NAMALWA (cell line): ENCODE measurements at places on chromosomes 5 and 9.

GRCh38 chr5:71633255-71634155 lies 46.4 kb downstream of the MCCC2 start:
- no peak for DNase-seq

DNA sequence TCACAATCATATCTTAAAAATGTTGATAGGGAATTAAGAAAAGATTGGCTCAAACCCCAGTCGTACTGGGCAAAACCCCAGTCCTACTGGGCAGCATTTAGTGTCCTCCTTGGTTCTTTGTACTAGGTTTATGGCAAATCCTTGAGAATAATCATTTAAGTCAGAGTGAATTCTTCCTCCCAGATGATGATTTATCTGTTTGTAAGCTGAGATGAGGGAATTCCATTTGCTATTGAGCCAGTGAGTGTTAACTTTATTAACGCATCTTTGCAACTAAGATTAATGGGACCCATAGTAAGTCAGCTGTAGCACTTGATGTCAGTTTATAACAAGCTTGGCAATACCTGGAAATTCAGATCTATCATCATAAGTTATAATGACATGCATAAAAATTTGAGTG lies 821.8 kb upstream of the DMAC1 start:
- DNase-seq: no peak

GRCh38 chr9:69421908-69422801 lies 97.1 kb downstream of the ENTREP1 start:
- peak; percentile 65 for DNase-seq

DNA sequence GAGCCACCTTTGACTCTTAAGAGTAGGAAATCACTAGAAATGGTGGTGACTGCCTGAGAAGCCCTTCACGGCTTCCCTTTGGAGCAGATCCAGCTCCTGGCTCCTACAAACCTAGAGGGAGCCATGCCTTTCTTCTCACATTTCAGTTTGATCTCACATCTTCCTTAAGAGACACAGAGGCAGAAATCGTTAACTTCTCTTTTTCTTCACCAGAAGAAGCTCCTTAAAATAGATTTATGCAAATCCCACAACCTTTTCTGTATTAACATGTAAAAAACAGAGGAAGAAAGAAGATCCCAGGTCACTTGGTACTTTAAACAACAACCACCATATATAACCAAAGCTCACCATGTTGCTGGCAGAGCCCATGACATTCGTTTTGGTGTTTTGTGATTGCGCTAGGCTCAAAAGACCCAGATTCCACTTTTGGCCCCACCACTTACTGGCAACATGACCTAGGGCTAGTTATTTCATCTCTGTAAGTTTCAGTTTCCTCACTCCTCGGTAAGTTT lies 29.6 kb downstream of the PAX5 start:
- DNase-seq: peak; percentile 83

- no peak for DNase-seq
Measured at GRCh38 chr9:124663046-124663961, 107.8 kb downstream of the NR6A1 start.

DNA sequence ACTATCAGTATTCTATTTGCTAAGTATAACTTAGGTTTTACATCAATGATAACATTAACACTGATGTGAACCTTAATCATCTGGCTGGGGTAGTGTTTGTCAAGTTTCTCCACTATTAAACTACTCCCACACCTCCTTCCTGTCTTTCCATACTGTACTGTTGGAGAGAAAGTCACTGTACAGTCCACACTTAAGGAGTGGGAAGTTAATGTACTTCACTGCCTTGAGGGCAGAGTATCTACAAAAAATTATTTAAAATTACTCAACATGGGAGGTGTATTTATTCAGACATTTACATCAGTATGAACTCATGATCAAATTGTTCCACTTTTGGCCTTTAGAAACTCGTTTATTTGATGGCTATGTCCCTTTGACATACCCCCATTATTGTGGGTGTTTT lies 11.9 kb downstream of the UHRF2 start:
- DNase-seq: no peak

GRCh38 chr9:72476617-72477437 lies 44.6 kb upstream of the TMC1 start:
- DNase-seq: no peak

DNA sequence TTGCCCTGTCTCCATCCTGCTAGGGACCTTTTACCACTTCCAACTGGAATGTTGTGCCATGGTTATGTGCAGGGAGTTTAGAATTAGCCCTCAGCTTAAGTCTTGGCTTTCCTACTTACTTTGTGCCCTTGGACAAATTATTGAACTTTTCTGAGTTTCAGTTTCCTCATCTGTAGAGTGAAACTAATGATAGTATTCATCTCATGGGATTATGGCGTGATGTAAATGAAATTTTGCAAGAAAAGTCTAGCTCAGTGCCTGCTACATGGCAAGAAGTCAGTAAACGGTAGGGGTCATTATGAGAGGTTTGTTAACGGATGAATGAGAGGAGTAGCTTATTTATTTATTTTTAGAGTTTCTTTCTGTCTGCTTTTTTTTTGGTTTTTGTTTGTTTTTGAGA lies 1.8 kb downstream of the MVB12B start:
- DNase-seq: no peak

DNA sequence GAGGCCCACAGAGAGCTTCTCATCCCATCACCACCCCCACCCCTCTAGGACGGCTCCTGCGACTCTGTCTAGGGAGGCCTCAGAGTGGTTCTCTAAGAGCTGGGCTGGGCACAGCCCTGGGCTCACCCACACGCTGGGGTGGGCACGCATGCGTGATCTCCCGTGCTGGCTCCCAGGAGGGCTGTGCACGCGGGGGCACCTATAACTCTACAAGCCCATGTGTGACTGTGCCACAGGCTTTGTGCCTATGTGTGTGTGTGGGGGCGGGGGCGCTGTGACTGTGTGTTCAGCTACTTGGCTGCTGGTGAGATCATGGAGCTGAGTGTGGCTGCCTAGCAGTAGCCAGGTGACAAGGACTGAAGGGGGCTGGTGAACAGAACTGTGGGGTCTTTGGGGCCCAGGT lies 32.2 kb downstream of the NDUFA8 start:
- no peak for DNase-seq

DNA sequence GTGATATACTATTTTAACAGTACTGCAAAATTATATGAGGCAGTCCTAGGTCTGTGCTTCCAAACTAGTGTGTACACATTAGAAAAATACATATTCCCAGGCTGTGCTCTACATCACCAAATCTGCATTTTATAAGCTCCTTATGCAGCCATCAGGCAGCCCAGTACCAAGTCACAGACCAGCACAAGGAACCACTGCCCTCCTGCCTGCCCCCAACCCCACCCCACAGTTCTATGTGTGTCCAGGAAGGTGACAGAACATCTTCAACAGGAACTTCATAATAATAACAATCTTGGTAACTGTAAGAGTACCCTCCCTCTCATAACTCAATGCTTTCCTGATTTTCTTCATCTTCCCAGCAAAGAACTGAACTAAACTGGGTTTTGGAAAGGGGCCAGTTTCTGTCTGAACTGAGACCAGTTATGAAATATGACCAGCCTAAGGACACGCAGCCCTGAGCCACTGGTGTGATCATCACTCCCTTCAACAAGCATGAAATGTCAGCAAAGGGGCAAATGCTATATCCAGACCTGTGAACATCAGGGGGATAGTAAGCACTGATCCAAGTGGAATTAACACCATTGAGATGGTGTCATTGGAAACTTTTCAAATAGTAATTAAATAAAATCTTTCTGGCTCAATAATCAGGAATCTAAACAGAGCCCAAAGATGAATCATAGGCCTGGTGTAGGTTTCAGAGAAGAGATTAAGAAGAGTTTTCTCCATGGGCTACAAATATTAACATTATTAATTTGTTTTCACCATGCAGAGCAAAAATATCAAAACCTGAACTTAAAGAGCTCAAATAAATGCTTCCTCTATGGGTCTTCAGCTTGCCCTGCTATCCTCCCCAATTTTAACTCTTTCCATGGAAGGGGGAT lies 82.1 kb downstream of the DPYSL3 start:
- no peak for DNase-seq

DNA sequence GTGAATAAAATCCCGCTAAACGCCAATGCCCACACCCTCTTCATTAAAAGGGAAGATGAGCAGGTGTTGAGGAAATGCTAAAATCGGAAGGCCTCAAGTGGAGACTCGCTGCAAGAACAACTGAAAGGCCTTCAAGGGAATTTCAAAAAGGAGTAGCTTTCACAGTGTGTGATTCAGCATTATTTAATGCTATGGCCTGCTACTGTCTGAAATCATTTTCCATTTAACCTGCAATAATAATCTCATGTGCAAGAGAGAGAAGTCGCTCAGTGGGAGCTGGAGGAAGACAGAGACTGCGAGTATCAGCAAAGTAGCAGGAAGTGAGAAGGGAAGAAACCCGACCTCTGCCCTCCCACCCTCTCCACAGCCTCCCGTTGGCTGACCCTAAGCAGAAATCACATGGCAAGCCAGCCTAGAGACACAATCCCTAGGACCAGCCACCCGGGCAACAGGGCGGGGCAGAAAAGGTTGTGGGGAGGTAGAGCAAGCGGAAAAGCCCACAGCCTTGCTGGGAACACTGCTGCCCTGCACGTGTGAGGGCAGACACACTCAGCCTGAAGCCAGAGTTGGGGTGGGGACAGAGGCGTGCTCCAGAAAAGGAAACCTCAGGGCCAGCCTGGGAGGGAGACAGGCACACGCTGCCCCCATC lies 39.9 kb upstream of the CTSL start:
- DNase-seq: no peak

GRCh38 chr5:34717426-34718327 lies 61.5 kb downstream of the RAI14 start:
- no peak for DNase-seq

GRCh38 chr9:34989946-34990635 lies 546 bp downstream of the DNAJB5 start:
- peak; percentile 49 for DNase-seq

- DNase-seq: no peak
Measured at GRCh38 chr5:54415896-54416601, 39.5 kb upstream of the HSPB3 start.

GRCh38 chr5:135229679-135230132 lies 169.3 kb downstream of the MACROH2A1 start:
- no peak for DNase-seq

DNA sequence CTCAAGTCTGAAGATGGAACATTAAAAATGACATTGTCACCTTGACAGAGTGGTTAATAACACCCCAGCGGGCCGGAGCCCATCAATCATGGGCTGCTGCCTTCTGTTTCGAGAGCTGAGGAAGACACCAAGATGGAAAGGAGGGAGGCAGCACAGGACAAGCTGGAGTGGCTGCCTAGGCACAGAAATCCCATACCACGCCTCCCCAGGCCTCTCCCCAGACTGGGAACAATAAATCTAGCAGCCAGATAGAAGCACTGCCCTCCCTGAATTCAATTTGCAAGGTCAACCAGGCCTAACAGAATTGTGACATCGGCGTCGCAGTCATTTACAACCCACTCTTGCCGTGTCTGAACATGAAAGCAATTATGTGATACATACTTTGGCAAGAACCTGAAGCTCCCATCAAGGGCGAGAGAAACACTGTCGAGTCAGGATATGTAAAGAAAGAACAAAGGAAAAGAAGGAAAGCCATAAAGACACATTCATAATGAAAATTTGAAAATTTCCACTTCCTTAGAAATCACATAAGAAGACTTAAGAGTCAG lies 35.4 kb upstream of the ZNF354A start:
- DNase-seq: no peak

DNA sequence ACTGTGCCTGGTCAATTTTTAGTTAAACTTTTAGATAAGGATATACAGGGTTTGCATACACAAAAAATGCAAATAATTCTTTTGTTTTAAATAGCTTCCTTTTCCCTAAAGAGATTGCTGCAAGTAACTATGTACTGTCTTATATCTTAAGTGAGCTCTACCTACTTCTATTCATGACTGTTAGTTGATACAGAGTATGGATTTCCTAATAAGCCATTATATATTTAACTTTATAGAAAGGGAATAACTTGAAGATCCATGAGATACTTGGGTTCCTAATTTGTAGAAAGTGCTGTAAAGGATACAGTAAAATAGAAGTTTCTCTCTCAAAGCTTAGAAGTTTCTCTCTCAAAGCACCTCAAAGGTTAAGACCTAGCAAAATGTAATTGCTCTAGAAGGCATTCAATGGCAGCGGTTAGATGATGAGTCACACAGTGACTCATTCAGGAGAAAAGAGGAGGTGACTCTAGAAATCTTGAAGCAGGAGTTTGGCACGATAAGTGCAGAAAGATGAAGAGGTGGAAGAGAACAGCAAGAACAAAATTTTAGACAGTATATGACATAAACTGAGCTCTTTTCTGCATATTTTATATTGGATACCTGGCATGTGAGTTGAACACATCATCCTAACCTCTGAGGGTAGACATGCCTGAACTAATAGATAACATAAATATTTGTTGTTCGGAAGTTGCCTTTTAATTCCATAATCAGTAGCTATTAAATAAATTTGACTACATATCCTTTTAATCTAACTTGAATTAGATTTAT lies 5.5 kb upstream of the DNAJC21 start:
- DNase-seq: no peak

GRCh38 chr5:8756498-8757084 lies 789.3 kb downstream of the SEMA5A start:
- DNase-seq: peak; percentile 46
